T-cell (primary cell): ENCODE measurements at places on chromosomes 11 and 22.
A peak's percentile ranks its signal among the peaks of the same experiment; 100 is the strongest.

DNA sequence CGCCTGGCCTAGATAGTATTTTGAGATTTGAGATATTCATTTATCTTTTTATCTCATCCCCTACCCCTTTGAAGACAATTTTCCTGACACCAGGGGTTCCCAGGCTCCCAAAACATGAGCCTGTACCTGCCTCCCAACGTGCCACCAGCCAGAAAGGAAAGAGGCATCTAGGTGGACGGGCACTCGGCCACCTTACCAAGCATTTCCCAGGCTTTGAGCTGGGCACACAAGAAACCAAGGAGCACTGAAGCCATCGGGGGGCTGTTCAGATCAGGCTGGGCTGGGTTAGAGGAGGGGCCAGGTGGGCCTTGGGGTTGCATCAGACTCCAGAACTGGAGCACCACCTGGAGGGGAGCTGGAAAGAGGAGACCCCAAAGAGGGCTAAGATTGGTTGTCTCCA is 28.5 kb upstream of the BAIAP2L2 start:
- DNase-seq = no peak

DNA sequence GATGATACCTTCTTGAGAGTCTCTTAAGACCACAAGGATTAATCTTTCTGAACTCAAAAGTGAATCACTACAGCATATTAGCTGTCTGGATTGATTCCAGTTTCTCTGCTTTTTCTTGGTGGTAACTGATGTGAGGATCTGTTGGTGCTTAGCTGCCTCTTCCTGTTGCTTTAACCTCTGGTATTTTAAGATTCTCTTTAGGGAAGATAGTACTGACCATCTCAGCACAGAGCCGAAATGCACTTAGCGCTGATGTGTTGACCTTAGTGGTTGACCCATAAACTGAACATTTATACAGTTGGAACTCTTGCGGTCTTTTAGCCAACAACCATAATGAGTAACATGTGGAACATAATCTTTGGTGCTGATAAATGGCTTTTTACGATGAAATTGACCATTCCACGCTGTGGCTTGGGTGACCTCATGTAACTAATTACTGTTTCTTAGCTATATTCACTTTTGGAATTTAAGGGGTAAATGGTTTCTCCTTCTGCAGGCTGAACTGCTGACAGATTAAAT is 33.7 kb downstream of the APLP2 start:
- DNase-seq = no peak

DNA sequence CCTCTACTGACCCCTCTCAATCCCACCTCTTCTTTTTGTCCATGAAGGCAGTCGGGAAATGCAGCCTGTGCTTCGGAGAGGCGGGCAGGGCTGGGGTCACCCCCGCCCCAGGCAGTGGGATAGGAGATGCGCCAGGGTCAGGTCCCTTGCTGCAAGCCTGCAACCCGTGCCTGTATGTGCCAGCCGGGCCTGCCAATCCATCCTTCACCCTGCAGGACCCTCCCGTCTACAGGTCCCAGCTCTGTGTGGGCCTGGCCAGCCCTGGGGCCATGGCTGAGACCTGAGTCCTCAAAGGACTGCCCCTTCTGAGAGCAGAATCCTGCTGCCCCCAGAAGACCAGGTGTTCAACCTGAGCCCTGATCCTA is 10.9 kb downstream of the ASCL2 start:
- DNase-seq = no peak

GRCh38 chr11:18956630-18957029 is 17.4 kb upstream of the MRGPRX1 start:
- no peak for DNase-seq

GRCh38 chr11:63623513-63624140 is 9.4 kb upstream of the PLAAT3 start:
- DNase-seq = no peak

DNA sequence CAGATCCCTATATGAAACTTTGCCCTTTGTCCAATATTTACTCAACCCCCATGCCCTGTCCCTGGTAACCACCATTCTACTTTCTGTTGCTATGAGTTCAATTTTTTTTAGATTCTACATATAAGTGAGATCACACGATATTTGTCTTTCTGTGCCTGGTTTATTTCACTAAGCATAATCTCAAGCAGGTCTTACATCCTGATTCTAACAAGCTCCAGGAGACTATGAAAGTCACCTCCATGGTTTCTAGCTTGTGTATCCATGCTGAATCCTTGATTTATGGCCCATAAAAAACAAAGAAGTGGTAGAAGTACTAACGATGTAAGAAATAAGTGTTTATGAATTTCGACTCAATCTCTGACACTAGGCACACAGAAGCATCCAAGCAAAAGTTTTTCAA is 68.0 kb downstream of the OR5AK2 start:
- DNase-seq = no peak

GRCh38 chr22:33477120-33478111 is 419.2 kb upstream of the SYN3 start:
- DNase-seq = no peak

GRCh38 chr11:117950993-117951961 is 22.1 kb upstream of the TMPRSS13 start:
- DNase-seq = peak; percentile 68

- DNase-seq = no peak
Observed at GRCh38 chr22:25697181-25697664, 44.8 kb upstream of the MYO18B start.

GRCh38 chr22:26751217-26751616 is 93.8 kb downstream of the MIAT start:
- DNase-seq = no peak

DNA sequence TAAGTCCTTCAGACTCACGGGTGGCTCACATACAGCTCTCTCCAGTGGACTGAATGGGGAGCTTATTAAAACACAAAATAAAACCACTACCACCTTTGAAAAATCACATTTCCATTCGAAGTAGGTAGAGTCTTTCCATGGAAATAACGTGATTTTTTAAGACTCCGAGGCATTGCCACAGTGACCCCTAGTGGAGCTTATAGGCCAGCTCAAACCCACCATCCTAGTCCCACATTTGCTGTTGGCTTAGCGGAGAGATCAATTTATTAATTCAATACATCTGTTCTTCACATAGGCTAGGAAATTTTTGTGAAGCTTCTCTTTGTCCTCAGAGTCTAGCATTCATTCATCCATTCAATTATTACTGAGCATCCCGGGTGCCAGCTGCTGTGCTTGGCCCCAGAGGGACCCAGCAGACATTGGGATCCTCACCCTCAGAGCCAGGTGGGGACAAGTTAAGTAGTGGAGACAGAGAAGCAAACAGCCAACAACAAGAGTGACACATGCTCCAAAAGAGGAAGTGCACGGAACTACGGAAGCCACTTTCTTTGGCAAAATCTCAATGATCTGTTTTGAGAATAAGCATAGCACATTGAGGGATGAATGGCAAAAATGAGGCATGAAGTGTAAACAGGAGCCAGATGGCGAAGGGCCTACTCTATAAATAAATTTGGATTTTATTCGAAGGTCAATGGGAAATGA is 10.2 kb upstream of the P4HA3 start:
- no peak for DNase-seq
